Skeletal muscle cell (primary cell): ENCODE measurements at places on chromosomes 1 and 21.

- no peak for DNase-seq
Measured at GRCh38 chr1:178055779-178056471, 38.0 kb upstream of the RASAL2 start.

- DNase-seq: no peak
Measured at GRCh38 chr1:184649451-184649888, 105.2 kb downstream of the EDEM3 start.

- DNase-seq: no peak
Measured at GRCh38 chr1:7912743-7913557, 27.7 kb downstream of the TNFRSF9 start.

DNA sequence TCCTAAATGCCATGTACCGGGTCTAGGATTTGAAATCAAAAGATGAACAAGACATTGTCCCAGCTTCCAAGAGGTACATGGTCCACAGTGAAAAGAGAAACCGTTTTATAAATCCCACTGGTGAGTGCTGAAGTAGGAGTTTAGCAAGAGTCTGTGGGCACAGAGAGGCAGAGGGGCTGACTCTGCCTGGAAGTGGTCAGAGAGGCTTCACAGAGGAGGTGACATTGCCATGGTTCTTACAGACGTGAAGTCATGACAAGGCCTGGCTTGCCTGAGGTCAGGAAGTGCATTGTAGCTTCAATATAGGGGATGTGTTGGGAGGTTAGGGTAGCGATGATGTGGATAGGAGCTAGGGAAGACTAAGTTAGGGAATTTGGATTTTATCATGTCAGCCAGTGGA, 28.4 kb downstream of the MAPKAPK2 start:
- DNase-seq: no peak
